ENCODE measurements at places on chromosomes 2 and 18.
A peak's percentile ranks its signal among the peaks of the same experiment; 100 is the strongest.

DNA sequence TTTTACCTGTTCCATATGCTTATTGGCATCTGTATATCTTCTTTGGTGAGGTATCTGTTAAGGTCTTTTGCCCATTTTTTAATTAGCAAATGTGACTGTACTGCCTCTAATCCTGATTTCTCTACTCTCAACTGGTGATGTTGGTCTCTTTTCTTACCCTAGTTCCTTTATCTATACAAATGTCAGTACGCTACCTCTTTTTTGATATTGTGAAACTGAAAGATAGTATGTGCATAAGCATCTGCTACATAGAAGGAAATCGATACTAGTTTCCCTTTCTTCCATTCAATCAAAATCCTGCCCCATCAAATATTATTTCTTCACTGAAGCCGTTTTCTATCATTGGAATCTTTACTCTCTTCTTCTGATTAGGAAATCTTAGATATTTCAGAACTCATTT lies 194.9 kb upstream of the SPOPL start:
- DNase-seq, result no peak

- no peak for DNase-seq
Measured at GRCh38 chr2:149575752-149576151, 11.8 kb downstream of the MMADHC start.

GRCh38 chr18:78875016-78875777 lies 104.4 kb upstream of the SALL3 start:
- DNase-seq, result peak; percentile 9

DNA sequence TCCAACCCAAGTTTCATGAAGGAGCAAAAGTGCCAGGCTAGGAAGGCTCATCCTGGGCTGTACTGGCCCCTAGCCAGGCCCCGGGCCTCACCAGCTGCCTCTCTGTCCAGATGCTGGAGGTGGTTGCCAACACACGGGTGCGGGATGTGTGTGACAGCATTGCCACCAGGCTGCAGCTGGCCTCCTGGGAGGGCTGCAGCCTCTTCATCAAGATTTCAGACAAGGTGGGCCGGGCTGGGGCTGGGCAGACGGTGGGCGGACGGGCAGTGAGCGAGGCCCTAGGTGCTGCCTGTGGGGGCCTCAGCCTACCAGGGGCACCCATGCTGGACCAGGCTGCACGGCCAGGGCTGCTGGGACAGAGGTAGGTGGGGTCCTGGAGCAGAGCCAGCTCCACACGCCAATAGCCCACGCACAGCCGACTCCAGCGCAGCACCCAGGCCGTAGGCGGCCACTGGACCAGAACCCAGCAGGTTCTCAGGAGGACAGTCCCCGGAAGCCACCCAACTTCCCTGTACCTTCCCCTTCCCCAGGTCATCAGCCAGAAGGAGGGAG lies 11.8 kb upstream of the GPR17 start:
- no peak for DNase-seq

- no peak for DNase-seq
Measured at GRCh38 chr2:99694331-99694730, 204.5 kb upstream of the REV1 start.

GRCh38 chr2:223835701-223836532 lies 1.5 kb downstream of the AP1S3 start:
- no peak for DNase-seq

- DNase-seq, result no peak
Measured at GRCh38 chr2:220590476-220590875, 963.0 kb downstream of the SLC4A3 start.

GRCh38 chr2:120511947-120512710 lies 166.2 kb downstream of the INHBB start:
- no peak for DNase-seq

- peak; percentile 5 for DNase-seq
Measured at GRCh38 chr2:184555352-184555751, 43.0 kb upstream of the ZNF804A start.
